BE2C (cell line): ENCODE measurements at places on chromosomes 12 and 14.

GRCh38 chr14:74648601-74649000 lies 36.6 kb upstream of the LTBP2 start:
- DNase-seq: no peak

- no peak for DNase-seq
Measured at GRCh38 chr12:47754881-47755280, 3.8 kb downstream of the RAPGEF3 start.

DNA sequence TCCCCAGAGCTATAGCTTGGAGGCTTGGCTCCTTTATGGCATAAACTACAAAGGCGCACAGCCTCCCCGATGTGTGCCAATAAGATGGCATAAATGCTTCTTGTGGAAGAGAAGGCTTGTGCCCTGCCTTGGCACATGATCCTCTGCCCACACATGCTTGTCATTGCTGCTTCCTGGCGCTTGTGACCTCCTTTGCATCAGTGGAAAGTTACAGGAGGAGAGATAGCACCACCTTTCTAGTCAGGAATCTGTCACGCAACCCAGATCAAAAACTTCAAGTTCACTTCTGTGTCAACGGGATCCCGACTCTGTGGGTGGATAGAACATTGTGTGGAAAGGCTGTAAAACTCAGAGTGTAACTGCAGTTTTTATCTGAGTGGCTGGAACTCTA lies 183.8 kb upstream of the HIF1A start:
- no peak for DNase-seq

- no peak for DNase-seq
Measured at GRCh38 chr14:57918791-57919190, 52.9 kb upstream of the SLC35F4 start.

- no peak for DNase-seq
Measured at GRCh38 chr12:19510461-19510860, 71.2 kb downstream of the AEBP2 start.

DNA sequence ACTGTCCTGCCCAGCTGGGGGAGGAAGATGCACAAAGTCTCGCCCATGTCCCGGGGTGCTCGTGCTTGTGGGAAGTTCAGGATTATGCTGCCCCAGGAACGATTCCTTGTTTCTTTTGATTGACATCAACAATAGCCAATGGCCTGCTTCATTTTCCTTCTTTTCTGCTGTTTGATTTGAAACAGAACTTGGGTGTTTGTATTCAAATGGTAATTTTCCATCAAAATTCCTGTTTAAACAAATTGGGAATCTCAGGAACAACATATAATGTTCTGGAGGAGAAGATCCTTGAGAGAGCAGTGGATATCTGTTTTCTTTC lies 97.4 kb downstream of the ADGRD1 start:
- no peak for DNase-seq
